ENCODE measurements at places on chromosomes 12 and 14. TPM values are rescaled to one million over a fixed set of nuclear protein-coding genes. Genes with fewer than 3 reads are reported as not detected.

GRCh38 chr12:68092976-68093375, 66.6 kb downstream of the IFNG start:
- DNase-seq: no peak

DNA sequence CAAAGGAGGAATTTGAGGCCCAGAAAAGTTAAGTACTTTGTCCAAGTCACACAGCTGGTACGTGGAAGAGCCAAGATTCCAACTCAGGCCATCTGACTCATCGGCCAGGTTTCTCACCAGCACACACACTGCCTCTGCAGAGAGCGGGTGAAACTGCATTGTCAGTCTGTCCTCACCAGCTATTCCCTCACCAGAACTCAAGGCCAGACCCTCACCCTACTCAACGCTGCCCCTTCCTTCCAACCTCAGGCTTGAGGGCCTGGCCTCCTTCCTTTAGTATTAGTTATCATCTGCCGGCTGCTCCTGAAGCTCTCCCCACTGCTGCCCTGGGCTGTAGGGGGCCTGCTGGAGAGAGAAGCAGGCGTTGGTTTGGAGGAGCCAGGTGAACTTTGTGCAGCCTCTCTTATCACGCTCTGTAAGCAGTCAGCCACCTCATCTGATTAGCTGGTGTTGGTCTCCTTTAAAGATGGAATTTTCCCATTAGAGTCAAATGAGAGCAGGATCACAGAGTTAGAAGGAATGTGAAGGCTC, 16.6 kb upstream of the PLEK2 start:
- DNase-seq: peak; percentile 39

- DNase-seq: no peak
Observed at GRCh38 chr12:117738233-117738632, 230.6 kb downstream of the KSR2 start.

GRCh38 chr12:52634266-52635056, 16.1 kb upstream of the KRT73 start:
- no peak for DNase-seq

DNA sequence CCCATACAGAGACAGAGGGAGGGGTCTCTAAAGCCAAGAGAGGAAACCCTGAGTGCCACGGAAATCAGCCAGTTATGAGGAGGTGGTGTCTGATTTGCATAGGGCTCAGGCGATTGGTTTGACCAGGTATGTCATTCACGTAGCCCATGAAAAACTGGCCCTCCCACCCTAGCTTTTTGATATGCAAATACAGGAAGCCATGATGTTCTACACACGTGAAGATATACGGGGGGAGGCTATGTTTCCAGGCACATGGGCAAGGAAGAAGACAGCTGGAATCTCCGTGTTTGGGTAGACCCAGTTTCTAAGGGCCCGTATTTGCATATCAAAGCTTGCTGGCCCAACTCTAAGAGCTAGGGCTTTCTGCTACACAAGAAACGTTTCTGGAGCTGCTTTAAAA, 717.8 kb upstream of the SEL1L start:
- no peak for DNase-seq

DNA sequence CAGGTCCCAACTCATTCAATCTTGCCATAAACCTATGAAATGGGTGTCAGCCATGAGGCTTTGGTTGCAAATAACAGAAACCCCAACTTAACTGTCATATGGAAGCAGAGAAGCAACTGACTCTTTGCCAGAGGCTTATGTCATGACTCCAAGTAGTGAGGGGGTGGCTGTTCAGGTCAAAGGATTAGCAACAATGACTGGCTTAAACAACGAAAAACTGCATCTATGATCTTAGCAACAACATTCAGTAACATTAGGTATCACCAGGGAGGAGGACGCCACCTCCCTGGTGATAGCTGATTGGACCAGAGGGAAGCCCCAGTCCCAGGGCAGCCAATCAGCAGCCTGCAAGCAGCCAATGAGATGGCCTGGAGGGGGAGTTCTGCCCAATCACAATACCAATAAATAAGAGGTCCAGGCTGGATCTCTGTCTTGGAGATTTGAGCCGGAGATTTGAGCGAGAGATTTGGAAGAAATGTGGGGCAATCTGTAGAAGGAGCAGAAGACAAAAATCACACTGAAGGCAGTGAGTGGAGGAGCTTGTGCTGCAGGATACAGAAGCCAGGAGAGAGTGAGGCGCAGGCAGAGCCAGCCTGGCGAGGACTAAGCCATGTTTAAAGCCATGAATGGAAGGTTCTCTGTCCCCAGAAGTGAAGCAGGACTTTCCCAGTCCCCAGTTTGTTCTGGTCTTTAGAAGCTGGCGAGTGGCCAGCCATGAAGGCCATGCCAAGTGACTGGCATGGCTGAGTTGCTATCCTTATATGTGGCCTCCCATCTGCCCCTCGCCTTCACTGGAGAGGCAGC, 93.3 kb downstream of the CALM1 start:
- DNase-seq: no peak

DNA sequence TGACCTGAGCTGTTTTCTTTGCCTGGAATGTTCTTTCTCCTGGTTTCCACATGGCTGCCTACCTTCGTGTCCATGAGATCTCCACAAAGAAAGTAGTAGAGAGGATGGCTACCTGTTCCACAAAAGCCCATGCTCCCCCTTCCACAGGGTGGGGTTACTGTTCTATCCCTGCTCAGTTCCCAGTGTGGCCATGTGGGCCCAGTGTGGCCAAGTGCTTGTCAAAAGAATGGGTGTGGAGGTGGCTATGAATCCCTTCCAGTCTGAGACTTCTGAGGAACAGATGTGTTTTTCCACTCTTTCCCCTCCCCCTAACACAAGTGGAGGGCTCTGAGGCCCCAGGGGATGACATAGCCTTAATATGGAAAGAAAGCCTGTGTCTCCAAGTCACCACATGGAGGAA, 26.2 kb upstream of the HSP90B1 start:
- no peak for DNase-seq

- DNase-seq: peak; percentile 62
Observed at GRCh38 chr12:4962539-4963486, 53.1 kb downstream of the KCNA1 start.

DNA sequence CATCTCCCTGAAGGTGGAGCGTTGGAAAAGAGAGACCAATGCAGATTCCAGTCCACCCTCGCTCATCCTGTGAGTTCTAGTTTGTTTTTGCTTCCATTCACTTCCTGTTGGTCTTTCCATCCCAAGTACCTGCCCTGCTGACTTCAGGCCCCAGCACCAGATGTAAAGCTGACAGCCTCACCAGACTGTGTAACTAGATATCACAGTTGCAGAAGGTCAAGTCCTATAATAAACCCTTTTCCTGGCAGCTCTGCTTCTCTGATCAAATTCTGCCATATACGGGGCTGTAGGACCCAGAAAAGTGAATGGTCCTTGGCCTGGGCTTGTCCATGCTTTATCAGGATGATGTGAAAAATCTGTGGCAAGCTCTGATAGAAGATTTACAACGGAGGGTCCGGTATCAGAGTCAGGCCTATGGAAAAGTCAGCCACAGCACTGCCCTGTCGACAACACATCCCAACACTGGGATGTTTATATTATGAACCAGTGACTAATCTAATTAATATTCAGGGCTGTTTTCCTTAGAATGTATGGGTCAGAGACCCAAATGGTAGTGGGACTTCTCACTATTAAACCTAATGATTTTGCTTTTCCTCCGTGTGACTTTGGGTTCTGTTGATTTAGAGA, 42.1 kb downstream of the CCDC175 start:
- DNase-seq: no peak

- DNase-seq: no peak
Observed at GRCh38 chr14:51834240-51834639, 26.2 kb upstream of the GNG2 start.

DNA sequence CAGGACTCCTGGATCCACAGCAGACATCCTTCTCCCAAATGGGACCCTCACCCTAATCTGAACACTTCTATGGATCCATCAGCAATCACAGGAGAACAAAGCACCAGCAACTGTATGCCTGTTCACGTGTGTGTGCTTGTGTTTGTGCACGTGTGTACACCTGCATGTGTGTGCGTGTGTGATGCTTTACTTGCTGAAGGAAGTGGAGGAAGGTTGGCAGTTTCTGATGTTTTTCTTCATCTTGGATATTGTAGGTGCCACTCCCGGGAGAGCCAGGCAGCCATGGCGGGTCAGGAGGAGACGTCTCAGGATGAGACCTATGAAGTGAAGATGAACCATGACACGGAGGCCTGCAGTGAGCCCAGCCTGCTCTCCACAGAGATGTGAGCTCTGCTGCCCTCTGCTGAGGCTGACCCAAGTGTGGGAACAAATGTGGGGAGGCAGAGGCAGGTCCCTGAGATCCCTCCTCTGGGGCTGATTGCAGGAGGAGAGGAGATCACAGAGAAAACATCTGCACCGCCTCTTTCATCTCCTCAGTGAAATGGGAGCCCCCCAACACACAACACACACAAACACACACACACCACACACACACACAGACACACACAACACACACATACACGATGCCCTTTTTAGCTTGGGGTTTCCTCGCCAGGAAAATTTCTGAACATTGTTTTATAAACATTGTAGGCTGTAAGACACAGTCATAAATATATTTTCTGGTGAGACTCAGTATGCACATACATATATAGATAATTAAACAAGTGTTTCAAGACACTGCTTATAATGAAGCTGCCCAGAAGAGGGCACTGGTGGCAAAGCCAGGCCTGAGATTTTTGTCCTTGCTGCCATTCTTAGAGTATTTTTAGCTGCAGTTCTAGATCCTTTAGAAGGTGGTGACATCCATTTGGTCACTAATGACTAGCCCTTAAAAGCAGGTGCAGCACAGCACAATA, 112.2 kb upstream of the FKBP4 start:
- DNase-seq: peak; percentile 48

ANO2 gene
- under 0.01 TPM for total RNA-seq

TAS2R30 gene
- 0.32 TPM for total RNA-seq
